ENCODE measurements at places on chromosomes 6 and 20.

- no peak for DNase-seq
Measured at GRCh38 chr20:12860619-12861247, 148.0 kb upstream of the SPTLC3 start.

- DNase-seq, result no peak
Measured at GRCh38 chr6:157981132-157981394, 600 bp upstream of the SYNJ2 start.

DNA sequence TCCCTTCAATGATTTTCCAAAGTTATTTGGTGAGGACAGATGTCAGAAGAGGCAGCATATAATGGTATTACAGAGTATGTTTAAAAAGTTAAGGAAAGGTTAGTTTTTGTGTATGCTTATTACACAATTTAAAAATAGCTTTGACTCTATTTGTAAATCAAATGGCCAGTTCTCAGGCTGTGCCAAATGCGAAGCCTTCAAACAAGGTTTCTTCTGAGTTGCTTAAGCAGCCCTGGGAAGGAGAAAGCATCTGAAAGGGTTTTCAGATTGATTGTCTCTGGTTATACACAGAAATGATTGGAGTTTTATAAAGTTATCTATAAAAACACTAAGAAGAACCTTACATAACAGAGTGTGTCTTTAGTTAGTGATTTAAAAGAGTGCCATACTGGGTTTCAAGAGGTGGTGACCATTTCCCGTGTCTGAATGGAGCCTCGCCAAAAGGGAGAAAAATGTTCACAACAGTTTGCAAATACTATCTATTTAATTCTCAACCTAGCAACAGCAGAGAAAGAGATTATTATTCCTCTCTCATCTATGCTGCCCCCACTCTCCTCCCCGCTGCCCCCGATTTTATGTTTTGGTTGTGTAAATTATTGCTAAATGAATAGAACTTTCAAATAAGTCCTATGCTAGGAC lies 16.7 kb downstream of the CD109 start:
- no peak for DNase-seq

- DNase-seq, result no peak
Measured at GRCh38 chr6:98928688-98929087, 19.1 kb downstream of the FBXL4 start.

GRCh38 chr20:24584538-24585356 lies 115.3 kb downstream of the SYNDIG1 start:
- no peak for DNase-seq

DNA sequence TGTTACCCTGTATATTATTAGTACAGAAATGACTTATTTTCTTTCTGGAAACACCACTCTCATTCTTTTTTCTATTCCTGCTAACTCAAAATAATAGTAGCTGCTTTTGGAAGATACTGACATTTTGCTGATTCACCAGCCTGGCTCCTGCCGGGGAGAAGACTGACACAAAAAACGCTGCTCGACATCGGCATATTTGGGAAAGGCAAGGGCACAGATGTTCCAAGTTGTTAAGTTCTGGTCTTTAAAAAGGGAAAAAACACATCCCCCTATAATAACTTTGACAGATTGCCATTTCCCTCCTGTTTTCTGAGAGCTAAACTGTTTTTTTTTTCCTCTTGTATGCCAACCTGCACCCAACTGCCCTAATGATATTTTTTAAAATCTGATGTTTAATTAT lies 55.4 kb downstream of the CTNNBL1 start:
- no peak for DNase-seq

GRCh38 chr6:79810871-79811270 lies 136.5 kb downstream of the ELOVL4 start:
- no peak for DNase-seq

- DNase-seq, result no peak
Measured at GRCh38 chr20:57425150-57426013, 34.2 kb downstream of the RBM38 start.

- DNase-seq, result no peak
Measured at GRCh38 chr6:3607599-3607998, 143.9 kb downstream of the PXDC1 start.

DNA sequence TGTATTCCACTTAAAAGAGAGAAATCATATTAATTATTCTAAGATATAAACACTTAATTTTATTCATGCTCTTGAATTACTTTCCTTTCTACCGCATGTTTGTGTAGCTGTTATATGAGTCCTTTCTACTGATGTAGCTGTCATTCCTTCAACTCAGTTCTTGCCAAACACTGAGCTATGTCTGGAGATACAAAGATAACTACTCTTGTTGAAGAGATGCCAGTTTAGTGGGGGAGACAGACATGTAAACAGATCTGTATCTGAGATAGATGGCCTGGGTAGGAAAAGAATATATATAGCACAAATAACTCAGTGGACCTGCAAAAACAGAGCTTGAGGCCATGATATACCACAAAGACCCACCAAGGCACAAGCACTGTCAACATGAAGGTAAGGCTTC lies 157.3 kb downstream of the BTBD9 start:
- no peak for DNase-seq

DNA sequence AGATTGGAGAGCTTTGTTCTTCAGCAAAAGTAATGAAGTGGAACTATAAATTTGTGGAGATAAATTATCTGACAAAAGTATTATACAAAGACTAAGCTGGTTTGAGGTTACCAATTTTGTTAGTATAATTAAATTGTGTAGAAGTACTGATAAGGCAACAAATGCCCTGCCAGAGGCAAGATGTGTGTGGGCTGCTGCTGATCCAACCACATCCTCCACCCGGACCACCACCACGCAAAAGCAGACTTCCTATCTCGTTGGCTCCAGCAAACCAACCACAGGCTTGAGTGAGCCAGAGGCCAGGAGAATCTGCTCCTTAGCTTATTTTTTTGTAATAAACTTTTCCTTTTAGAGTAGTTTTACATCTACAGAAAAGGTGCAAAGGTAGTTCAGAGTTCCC lies 1.1 kb upstream of the MYLK4 start:
- no peak for DNase-seq

GRCh38 chr6:163086624-163086920 lies 327.9 kb upstream of the QKI start:
- DNase-seq, result no peak

- DNase-seq, result no peak
Measured at GRCh38 chr6:110509617-110510241, 33.3 kb upstream of the SLC22A16 start.

DNA sequence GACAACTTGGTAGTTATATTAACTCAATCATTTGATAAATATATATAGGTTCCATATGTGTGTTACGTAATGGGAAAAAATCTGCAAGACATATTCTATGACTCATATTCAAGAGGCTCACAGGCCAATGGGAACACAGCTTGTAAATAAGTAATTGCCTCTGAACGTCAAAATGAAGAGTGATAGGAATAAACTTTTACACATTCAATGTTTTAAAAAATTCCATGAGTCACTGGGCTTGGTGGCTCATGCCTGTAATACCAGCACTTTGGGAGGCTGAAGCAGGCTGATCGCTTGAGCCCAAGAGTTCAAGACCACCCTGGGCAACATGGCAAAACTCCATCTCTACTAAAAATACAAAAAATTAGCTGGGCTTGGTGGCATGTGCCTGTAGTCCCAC lies 209.4 kb upstream of the MCHR2 start:
- DNase-seq, result no peak

DNA sequence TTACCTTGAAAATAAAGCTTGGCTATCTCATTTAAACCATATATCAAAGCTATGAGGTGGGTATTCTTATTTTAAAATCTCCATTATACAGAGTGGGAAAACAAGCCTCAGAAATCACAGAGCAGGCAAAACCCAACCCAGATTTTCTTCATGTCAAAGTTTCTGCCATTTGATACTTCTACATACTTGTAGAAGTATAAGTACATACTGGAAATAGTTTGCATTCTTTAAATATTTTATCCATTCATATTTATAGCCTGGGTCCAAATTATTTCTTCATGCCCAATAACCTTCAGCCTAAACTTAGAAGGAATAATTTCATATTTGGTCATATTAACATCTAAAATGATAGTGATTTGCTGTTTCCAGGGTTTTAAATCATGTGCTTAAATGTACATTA lies 61.8 kb downstream of the MLIP start:
- DNase-seq, result no peak

DNA sequence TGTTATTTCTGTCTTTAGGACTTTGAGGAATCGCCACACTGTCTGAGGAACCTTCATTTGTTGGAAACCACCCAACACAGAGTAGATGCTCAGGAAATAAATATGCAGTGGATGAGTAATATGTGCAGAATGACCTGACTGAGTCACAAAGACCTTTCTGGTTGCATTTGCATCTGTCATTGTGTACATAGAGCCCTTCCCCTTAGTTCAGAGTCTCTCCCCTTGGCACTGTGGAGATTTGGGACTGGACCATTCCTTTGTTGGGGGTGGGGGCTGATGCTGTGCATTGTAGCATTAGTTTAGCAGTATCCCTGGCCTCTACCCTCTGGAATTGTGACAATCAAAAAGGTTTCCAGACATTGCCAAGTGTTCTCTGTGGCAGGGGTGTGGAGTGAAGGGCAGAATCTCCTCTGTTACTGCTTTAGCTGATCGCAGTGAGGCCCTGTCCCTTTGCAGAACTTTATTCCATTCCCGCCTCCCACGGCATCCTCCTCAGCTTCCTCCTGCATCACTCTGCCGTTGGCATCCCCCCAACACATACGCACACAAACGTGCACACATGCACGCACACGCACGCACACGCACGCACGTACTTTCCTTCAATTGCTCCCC lies 64.5 kb downstream of the EYA2 start:
- DNase-seq, result no peak

DNA sequence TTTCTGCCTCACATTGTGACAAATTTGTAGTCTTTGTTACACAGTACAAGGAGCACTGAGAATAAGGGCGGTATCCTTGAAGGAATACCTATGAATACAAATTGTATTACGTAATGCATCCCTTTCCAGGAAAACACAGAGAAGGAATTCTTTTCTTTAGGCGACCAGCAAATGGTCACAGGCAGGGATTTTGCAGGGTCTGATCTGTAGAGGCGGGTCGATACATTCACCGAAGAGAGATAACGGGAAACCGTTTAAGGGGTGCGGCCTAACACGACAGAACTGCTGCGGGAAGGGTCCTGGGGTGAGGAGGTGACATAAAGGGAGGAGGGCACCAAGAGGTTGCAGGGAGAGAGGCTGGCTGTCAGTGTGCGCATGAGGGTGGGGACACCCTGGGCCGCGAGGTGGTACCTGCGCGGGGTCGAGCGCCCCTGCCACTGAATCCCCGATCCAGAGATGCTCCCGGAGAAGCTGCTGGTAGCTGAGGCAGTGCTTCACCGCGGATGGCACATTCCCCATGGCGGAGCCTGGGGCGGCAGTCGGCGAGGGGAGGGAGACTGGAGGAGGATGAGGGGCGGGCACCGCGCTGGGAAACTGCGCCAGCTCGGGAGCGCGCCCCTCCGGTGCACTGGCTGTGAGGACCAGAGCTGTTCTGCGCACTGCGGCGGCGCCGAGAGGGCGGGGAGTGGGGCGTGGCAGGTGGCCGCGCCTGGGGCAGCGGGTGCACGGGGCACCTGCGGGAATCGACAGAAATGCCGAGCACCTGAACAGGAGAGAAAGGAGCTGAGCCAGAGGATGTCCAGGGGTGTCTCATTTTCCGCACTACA lies at the start of gene HMGCLL1:
TSS of gene HMGCLL1 (minus strand) at position 656 of the 827 bp plus-strand sequence. CDS start at position 519, 137 bp downstream.
- no peak for DNase-seq

- no peak for DNase-seq
Measured at GRCh38 chr20:17976305-17976704, 7.5 kb downstream of the MGME1 start.

- no peak for DNase-seq
Measured at GRCh38 chr20:47521059-47521808, 19.5 kb downstream of the NCOA3 start.

DNA sequence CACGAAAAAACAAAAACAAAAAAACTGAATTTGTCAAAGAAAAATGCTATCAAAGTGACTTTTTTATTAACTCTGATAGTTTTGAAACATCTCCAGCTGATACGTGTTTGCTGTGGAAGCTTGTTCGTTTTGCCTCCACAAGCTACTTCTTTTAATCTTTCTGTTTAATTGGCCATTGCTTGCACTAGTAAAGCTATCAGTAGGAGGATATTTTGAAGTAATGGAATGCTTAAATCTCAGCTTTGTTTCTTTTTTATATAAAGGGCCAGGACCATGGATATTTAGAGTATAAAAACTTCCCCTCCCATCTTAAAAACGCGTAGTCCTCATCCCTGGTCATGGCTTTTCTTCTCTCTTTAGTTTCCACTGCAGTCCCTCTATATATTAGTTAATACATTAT lies 344.0 kb downstream of the NKAIN2 start:
- DNase-seq, result no peak

GRCh38 chr6:37668251-37668650 lies 29.4 kb downstream of the MDGA1 start:
- no peak for DNase-seq

- DNase-seq, result no peak
Measured at GRCh38 chr6:39153766-39154397, 38.9 kb upstream of the SAYSD1 start.

GRCh38 chr6:129981598-129981997 lies 36.8 kb upstream of the L3MBTL3 start:
- DNase-seq, result no peak

Data from stimulated activated CD4-positive, alpha-beta T cell treated with anti-CD3 and anti-CD28 coated beads, Interleukin-15, amount 100 ng/mL, for 1 hour (primary cell).